ENCODE measurements at places on chromosomes 16 and 17.

DNA sequence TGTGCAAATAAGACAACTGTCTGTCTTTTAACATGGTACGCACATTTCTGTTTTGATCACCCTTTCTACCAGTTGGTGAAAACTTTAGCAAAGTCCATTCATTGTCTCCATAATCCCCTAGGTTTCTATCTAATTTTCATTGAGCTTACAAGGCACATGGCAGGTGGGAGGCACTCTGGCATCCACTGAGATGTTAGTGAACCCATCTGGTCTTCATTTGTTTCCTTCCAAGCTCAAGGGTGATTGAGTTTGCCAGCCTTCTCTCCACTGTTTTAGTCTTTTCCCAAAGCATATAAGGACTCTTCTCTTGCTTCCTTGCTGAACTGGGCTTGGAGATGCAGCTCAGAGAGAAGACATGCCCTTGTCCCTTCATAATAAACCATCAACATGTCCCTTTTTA, 179.1 kb downstream of the CDH13 start:
- no peak for DNase-seq

DNA sequence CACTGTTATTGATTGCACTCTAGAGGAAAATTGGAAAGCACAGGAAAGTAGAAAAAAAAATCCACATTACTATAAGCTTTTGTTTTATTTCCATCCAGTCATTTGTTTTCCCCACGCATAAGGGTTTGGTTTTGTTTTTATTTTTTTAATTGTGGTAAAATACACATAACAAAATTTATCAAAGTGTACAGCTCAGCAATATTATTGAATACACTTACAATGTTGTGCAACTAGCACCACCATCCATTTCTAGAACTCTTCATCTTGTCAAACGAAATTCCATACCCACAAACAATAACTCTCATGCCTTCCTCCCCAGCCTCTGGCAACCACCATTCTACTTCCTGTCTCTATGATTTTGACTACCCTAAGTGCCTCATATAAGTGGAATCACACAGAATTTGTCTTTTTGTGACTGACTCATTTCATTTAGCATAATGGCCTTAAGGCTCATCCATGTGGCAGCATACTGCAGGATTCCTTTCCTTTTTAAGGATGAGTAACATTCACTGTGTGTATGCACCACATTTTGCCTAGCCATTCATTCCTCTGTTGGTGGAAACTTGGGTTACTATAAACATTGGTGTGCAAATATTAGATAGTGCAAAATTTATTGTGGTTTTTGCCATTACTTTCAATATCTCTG, 11.1 kb downstream of the SPPL2C start:
- no peak for DNase-seq

- no peak for DNase-seq
These were observed 148.7 kb upstream of the NOL11 start for GRCh38 chr17:67569015-67569451.

DNA sequence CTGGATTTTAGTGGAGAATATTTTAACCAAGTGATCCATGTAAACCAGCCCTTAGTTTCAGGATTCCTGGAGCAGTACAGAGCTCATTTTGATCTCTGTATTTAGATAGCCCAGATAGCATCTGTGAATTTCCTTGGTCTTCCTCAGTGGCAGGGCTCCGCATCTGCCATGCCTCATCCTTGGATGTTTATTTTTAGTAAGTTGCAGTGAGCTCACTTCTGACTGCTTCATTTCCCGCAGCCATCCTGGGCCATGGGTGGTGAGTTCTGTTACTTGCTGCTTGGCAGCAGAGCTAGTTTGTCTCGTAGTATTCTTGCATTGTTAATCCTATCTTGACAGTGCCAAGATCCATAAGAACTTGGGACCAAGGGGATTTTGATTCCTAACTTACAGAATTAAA, 33.7 kb downstream of the IST1 start:
- no peak for DNase-seq

- no peak for DNase-seq
These were observed 190.6 kb upstream of the FOXF1 start for GRCh38 chr16:86319585-86320236.

- DNase-seq = no peak
These were observed 507.0 kb downstream of the MAF start for GRCh38 chr16:79093554-79093967.

- DNase-seq = peak; percentile 71
These were observed 387 bp upstream of the SLC38A8 start for GRCh38 chr16:84042879-84043485.

- no peak for DNase-seq
These were observed 39.2 kb downstream of the TEKT5 start for GRCh38 chr16:10655415-10655977.

- no peak for DNase-seq
These were observed 296.2 kb upstream of the IRX3 start for GRCh38 chr16:54582631-54583250.

DNA sequence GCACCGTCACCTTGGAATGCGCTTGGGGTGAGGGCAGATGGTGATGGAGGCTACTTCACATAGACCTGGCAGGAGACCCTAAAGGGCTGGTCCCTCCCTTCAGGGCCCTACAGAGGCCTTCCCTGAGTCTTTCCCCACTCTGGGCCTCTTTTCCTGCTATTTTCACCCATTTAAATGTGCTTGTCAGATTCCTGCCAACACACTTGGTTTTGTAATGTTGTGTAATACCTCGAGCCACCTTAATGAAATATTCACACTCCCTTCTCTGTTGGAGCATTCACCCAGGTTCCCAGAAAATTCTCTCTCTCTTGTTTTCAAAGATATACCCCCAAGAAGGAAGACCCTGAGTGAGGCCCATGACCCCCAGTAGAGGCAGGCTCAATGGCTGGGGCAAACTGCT, 456.6 kb upstream of the DYNLRB2 start:
- DNase-seq = no peak

- DNase-seq = no peak
These were observed 5.9 kb downstream of the TRPV1 start for GRCh38 chr17:3603119-3603869.

- DNase-seq = no peak
These were observed 488.2 kb downstream of the RBFOX1 start for GRCh38 chr16:7820816-7821215.

DNA sequence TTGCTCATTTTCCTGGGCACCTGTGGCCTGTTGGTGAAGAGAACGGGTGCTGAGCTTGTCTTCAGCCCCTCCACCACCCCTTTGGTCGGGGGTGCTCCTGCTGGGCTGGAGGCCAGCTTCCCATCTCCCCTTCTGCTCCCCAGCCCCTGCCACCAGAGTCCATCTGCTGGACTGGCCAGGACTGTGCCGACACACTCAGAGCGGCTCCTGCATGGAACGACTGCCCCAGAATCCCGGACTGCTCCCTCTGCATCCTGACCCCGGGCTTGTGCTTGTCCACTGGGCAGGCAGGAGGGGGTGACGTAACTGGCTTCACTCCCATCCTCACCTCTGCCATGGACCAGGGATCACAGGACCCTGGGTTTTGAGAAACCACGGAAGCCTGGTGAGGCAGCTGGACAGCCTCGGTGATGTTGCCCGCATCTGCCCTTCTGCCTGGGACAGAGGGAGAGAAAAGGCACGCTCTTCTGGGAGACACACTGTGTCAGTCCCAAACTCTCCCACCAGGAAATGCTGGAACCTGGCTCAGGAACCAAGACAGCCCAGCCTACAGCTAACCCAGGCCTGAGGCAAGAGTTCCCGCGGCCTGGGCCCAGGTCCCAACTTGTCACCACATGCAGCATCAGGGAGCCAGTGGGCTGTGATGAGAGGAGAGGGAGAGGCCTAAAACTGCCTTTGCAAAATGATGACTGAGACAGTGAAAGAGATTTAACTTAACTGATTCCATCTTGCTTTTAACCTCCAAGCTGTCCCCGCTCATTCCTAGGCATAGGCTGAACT, 16.1 kb upstream of the GSDMA start:
- no peak for DNase-seq

- DNase-seq = peak; percentile 26
These were observed 6.8 kb downstream of the KIFC3 start for GRCh38 chr16:57795431-57795878.

DNA sequence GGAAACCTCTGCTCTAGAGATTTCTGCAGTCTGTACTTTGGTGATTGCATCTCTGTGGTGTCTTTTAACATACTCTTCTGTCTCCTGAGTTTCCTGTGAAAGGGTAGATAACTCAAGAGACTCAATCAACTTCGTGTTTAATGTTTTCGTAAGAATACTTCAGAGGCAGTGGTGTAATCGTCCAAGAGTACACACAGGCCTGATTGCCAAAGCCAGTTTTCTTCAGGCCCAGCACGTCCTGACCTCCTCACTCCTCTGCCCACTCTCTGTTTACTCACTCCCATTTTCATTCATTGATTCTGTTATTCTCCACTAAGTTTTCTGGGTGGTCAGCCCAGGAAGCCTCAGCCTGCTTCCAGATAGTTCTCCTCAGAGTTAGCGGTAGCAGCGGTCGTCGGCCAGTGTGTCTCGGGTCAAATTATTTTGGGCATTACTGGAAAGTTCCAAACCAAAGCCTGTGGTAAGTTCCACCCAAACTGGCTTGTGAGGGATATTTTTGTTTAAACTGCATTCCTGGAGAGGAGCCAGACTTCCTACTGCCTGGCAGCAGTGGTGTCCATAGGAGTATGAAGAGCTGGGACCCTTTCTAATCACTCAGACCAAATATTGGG, 293.2 kb downstream of the WWOX start:
- DNase-seq = no peak

GRCh38 chr17:17313350-17313991, 10.3 kb downstream of the NT5M start:
- peak; percentile 46 for DNase-seq

DNA sequence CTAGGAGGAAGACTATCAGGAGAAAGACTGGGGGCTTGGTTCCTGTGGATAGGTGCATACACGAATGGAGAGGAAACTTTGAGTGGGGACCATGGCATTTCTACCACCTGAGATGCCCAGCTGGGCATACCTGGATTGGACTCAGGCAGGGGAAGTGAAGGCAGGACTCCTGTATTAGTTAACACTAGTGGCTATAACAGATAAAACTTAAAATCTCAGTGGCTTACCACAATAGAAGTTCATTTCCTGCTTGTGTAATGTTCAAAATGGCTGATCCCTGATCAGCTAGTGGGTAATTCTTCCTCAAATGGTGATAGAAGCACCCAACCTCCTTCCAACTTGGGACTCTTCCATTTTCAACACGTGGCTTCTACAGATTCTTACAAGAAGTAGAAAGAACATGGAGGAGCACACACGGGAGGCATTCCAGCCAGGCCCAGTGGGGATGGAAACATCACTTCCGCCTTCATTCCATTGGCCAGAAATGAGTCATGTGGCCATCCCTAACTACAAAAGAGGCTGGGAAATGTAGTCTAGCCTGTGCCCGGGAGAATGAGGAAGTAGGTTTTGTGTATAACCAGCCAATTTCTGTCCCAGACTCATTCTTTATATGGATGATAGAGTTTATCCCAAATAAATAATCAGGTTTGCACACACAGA, 112.1 kb downstream of the UTP18 start:
- no peak for DNase-seq

GRCh38 chr17:61249649-61250299, 149.9 kb upstream of the TBX2 start:
- DNase-seq = no peak

GRCh38 chr16:66519482-66520373, 30.2 kb downstream of the TK2 start:
- DNase-seq = no peak

DNA sequence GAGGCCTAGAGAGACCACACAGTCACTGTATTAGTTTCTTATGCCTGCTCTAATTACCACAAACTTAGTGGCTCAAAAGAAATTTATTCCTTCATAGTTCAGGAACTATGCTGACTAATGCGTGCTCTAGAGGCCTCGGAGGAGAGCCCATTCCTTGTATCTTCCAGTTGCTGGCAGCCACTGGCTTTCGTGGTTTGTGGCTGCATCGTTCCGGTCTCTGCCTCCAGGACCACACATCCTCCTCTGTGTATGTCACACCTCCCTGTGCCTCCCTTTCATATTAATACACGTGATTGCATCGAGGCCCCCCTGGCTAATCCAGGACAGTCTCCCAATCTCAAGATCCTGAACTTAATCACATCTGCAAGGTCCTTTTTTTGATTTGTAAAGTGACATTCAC, 16.9 kb upstream of the MYLK3 start:
- no peak for DNase-seq

GRCh38 chr17:41737680-41738023, 3.2 kb upstream of the HAP1 start:
- DNase-seq = no peak

- no peak for DNase-seq
These were observed 13.7 kb upstream of the NAGLU start for GRCh38 chr17:42522263-42522790.

DNA sequence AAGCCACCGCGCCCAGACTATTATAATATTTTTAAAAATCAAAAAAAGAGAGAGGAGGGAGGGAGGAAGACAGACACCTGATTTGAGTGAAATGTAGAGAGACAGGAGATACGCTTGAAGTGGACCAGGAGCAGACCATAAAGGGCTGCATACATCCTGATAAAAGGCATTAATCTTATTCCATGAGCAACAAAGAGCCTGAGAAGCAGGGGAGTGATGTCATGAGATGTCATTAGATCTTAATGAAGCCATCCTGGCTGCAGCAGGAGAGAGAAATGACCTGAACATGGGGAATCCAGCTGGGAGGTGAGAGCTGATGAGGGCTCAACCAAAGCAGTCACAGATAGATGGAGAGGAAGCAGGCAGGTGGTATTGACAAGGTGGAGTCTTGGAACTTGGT, 5.2 kb upstream of the HID1 start:
- DNase-seq = no peak

- DNase-seq = no peak
These were observed 135.6 kb downstream of the AATF start for GRCh38 chr17:37084372-37084771.

GRCh38 chr17:27743281-27743885, 56.9 kb downstream of the NOS2 start:
- DNase-seq = no peak

DNA sequence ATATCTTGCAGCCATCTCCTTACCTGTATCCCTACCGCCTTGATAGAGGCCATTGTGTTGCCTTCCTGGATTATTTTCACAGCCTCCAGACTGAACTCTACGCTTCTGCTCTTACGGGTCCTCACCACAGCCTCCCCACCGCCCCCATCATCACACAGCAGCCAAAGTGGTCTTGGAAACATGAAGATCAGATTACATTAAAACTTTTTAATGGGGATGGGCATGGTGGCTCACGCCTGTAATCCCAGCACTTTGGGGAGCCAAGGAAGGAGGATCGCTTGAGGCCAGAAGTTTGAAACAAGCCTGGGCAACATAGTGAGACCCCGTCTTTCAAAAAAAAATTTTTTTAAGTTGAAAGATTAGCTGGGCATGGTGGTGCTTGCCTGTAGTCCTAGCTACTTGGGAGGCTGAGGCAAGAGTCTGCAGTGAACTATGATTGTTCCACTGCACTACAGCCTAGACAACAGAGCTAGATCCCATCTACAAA, 150.5 kb downstream of the NPIPB5 start:
- no peak for DNase-seq

- DNase-seq = no peak
These were observed 1.7 kb upstream of the TMEM97 start for GRCh38 chr17:28317099-28317965.

All from NCI-H1105 treated with DMSO at 0.1 percent for 48 hours (cell line).